Stimulated activated CD8-positive, alpha-beta memory T cell treated with anti-CD3 and anti-CD28 coated beads, Interleukin-7, amount 100 ng/mL, for 48 hours (primary cell): ENCODE measurements at places on chromosomes 2 and 18.

DNA sequence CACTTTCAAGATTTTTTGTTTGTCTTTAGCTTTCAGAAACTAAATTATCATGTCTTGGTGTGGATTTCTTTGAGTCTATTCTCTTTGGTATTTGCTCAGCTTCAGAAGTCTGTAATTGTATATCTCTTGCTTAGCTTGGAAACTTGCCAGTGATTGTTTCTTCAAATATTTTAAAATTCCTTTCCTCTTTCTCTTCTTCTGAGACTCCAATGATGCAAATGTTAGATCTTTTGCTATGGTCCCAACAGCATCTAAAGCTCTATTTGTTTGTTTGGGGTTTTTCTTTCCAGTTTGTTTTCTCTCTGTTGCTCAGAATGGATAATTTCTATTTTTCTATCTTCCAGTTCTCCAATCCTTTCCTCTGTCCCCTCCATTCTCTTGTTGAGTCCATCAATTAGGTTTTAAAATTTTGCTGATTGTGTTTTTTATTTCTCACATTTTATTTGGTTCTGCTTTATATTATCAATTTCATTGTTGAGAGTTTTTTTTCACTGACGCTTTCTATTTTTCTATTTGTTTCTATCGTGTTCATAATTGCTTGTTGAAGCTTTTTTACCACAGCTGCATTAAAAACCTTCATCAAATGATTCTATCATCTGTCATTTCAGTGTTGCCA is 81.5 kb upstream of the DAPL1 start:
- DNase-seq: no peak

DNA sequence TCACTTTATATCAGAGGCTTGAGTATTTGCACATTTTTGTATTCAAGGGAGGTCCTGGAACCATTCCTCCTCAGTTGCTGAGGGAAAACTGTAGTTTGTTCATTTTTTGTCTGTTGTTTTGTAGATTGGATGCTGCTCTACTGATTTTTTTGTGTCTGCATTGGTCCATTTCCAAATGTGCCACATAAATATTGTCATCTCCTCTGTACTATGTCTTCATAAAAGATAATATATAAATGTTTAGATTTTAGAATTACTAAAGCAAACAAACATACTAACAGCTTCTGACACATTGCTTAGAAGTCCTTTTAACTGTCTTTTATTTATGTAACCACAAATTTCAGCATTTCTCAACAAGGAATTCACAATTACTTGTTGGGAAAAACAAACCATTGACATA is 356.8 kb downstream of the PLCL1 start:
- no peak for DNase-seq

DNA sequence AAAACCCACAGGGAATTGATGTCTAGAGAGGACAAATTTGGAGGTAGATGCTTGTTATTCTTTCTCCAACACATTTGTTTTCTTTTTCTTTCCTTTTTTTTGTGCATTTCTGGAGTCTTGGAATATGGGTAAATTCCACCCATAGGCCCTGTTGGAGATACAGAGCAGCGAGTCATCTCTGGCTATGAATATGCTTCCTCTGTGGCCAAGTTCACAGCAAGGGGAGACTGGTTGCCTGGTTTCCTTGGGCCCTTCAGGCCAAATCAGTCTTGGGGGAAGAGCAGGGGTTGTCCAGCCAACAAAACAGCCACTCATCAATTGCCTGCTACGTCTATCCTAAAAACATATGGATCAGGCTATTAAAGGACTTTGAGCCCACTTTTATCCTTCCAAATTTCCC is 27.5 kb downstream of the SP100 start:
- no peak for DNase-seq

DNA sequence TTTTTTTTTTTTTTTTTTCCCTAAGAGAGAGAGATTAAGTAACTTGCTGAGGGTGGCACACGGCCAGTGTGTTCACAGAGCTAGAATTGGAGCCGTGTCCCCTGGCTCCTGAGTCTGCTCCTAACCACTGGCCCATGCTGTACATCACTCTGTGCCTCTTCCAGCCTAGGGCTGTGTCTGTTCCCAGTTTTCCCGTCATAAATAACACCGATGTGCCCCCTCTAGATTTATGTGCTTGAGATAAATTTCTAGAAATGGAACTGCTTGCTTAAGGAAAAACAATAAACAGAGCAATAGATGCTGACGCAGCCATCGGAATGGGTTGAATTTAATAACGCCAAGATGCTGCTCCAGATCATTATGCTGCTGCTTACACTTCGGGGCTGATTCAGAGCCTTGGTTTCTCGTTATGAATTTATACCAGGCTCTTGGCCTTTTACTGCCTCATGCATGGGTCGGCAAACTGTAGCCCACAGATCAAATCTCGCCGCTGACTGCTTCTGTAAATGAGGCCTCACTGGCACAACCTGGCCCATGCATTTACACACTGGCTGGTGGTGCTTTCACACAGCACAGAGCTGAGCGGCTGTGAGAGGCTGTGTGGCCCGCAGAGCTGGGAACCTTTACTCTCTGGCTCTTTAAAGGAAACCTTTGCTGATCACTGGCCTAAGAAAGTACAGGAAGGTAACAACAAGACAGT is 58.1 kb downstream of the NDUFA10 start:
- no peak for DNase-seq

GRCh38 chr18:37042381-37042780 is 213.5 kb downstream of the KIAA1328 start:
- DNase-seq: no peak

DNA sequence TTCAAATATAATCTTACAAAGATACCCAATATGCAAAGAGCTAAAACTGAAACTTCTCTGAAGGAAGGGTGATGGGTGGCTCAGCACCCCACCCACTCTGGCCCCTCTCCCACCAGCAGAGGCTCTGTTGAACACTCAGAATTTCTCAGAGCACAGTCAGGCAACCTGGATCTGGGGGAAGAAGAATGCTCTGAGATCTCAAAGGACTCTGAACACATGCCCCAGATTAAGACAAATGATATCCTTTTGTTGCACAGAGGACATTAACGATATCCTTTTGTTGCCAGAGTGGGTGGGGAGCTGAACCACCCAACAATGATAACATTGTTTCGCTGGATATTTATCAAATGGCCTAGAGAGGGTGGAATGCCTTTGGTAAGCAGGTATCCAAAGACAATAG is 104.8 kb downstream of the LBH start:
- DNase-seq: no peak

DNA sequence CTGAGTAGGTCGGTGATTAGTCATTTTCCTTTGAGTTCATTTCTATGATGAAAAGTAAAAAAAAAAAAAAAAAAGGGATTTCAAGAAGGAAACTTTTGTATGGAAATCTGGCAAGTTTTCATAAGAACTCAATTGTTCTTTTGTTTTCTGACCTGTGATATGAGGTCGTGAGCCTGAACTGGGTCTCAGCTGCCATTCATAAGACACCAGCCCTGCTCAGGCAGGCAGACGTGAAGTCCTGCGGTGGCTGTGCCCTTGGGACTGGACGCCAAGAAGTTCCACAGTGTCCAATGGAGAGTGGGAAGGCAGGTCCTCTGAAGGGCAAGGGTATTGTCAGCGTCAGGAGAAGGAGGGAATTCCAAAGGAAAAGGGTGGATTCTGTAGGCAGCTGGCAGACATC is 183.9 kb downstream of the NCK2 start:
- no peak for DNase-seq

DNA sequence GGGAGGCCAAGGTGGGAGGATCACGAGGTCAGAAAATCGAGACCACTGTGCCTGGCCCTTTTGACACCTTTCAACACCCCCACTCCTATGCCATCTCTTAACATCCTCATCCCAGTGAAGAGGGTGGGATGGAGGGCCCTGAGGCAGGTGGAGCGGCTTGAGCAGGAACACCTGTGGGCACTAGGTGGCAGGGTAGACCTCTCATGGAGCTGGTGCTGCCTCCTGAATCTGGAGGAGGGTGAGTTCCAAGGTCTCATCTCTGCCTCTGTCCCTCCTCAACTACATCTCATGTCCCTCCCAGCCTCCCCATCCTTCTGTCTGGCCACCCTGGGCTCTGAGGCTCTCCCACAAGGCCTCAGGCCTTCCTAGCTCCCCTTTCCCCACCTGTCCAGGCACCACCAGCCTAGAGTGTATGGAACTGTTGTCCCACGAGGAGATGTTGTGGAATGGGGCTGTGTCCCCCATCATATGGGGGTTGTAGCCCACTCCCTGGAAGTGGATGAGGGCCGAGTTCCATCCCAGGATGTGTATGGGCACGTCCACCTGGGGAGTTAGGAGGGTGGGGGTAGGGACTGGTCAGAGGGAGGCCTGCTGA is 17.0 kb upstream of the CRYBA2 start:
- no peak for DNase-seq

DNA sequence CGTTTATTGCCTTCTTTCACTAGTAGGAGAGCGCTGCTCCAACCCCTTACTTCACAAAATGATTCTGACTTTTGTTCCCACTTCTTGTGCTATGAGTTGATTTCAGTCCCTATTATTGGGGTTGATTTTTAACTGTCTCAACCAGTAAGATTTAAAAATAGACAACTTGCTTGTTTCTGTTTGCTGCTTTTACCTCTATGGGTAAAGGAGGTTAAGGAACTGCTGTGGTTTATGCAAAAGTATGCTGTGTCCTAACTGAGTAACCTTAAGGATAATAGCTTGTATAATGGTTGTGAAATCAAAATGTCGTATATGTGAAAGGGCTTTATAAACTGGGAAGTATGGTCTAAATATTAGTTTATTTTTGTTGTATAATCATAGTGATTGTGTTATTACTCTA is 22.6 kb downstream of the ALMS1 start:
- DNase-seq: no peak

GRCh38 chr2:158926478-158926948 is 41.9 kb upstream of the TANC1 start:
- DNase-seq: no peak

GRCh38 chr18:25825979-25826776 is 264.2 kb downstream of the SS18 start:
- DNase-seq: no peak

- DNase-seq: no peak
Observed at GRCh38 chr2:211084352-211084751, 528.0 kb downstream of the CPS1 start.

DNA sequence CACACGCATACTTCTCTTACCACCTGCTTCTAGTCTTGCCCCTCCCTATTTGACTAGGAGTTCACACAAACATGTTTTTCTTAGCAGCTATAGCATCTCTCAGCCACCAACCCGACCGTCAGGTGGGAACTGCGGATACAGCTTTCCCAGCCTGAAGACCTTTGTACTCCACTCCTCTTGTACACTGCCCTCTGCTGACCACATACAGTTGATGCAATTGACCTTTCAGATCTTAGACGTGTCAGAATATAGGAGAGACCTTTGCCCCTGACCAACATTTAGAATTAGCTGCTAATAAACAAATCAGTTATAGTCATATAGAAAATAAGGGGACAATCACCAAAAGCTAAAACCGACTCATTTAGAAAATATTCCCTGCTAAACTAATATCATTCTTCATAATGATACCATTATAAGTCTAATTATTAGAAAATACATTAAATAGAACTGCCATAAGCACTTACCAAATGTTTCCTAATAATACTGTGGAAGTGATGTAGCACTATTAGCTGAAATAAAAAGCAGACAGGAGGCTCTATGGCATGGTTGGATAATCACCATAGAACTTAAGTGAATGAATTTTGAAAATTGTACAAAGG is 208.4 kb downstream of the RAD51AP2 start:
- DNase-seq: no peak

GRCh38 chr2:27494284-27494943 is 586 bp downstream of the FNDC4 start:
- DNase-seq: no peak

- no peak for DNase-seq
Observed at GRCh38 chr18:80232710-80233109, 14.6 kb downstream of the PARD6G start.

DNA sequence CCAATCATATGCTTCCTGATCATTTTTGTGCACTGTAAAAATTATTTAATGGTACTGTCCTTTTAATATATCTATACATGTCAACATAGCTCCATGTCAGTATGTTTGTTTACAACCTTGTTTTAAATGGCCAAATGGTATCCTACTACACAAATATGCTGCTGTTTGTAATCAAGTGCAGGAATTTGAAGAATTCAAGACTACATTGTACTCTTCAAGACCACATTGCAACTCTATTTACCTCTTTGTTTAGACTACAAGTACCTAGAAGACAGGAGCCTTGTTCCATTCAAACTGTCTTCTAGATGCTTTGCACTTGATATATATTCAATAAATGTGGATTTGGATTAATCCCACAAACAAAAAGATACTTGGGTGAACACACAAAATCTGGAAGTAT is 41.7 kb downstream of the CNTNAP5 start:
- DNase-seq: no peak

GRCh38 chr2:180169474-180169873 is 162.4 kb upstream of the CWC22 start:
- DNase-seq: no peak

- DNase-seq: no peak
Observed at GRCh38 chr18:32438173-32438572, 32.5 kb downstream of the GAREM1 start.

- DNase-seq: no peak
Observed at GRCh38 chr2:193966590-193966989, 1690.4 kb upstream of the SLC39A10 start.

- DNase-seq: no peak
Observed at GRCh38 chr2:102266204-102266603, 45.2 kb upstream of the IL1RL1 start.

DNA sequence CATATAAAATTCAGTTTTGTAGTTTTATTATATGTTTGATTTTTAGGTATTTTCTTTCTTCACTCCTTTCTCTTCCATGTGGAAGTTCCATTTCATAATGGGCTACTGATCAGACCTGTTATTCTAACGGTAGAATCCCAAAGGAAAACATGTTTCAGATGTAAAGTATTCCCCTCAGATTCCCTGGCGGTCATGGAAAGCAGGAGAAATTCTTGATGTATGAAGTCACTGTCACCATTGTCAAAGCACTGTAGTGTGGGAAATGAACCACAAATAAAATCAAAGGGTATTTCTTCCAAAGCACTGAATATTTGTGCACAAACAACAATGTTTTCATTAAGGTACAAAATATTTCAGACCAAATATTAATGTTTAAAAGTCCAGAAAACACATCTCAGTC is 237.3 kb upstream of the KLHL14 start:
- no peak for DNase-seq

DNA sequence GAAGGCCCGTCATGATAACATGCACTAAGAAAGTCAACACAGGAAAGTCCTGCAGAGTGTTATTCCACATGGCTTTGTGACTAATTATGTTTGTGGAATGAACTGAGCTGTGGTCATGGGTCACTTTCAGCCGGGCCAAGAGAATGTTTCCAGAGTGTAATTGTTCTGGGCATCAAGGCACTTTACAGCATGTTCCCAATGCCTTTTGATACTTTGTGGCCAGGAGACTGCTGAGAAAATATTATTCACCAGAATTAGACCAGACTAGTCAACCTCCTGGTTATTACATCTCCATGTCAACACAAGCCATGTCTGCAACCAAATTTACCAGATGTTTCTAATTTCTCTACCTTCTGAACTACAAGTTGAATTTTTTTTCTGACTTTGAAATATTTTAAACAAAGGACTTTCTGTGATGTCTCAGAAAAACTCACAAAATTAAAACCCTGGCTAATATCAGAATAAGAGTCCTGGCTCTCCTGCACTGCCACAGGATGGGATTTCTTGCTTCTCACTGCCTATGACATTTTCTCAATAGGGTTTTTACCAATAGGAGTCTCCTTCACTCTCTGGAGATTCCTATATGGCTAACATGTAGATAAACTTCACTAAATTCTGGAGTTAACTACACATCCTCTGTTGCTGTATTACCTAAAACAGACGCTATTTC is 90.6 kb upstream of the WDR75 start:
- no peak for DNase-seq
